ENCODE measurements at places on chromosomes 4 and X. TPM values are rescaled to one million over a fixed set of nuclear protein-coding genes. Genes with fewer than 3 reads are reported as not detected.

The SFRP2 gene
- 49.3 TPM for total RNA-seq

The TCEAL5 gene
- total RNA-seq, result not detected

The OPRPN gene
- total RNA-seq, result not detected

The NALF2 gene
- 0.67 TPM for total RNA-seq

DNA sequence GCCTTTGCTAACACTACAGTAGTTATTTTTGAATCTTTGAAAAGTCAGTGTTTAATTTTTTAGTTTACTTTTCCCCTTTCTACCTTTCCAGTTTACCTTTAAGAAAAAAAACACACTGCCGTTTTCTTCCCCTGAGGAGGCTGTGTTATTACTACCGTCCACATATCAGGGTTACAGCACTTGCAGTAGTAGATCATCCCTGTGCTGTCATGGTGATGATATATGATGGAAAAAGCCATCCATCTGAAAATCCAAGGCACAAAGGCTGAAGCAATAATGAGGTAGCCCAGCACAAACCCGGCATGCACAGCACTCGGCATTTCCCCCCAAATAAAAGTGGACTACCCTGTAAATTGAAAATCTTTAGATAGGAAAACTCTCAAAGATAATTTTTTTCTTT lies 258.7 kb downstream of the CXXC4 start:
- DNase-seq, result no peak

- no peak for DNase-seq
Measured at GRCh38 chr4:102779204-102779603, 18.4 kb upstream of the MANBA start.

DNA sequence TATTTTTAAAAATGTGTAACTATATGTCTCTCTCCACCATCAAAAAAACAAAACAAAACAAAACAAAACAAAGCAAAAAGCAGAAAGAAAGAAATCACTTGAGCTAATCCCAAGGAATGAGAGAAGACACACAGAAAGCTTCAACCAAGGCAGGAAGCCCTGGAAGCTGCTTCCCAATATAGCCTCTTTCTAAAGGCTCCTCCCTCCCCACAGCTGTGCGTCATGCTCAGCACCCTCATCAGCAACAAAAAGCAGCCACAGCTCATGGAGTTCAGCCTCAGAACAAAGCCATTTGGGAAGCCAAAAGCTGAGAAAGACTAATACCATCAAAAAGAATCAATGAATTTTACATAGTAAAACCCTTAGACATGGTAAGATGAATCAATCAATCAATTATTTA lies 501.6 kb upstream of the SMIM31 start:
- DNase-seq, result no peak

DNA sequence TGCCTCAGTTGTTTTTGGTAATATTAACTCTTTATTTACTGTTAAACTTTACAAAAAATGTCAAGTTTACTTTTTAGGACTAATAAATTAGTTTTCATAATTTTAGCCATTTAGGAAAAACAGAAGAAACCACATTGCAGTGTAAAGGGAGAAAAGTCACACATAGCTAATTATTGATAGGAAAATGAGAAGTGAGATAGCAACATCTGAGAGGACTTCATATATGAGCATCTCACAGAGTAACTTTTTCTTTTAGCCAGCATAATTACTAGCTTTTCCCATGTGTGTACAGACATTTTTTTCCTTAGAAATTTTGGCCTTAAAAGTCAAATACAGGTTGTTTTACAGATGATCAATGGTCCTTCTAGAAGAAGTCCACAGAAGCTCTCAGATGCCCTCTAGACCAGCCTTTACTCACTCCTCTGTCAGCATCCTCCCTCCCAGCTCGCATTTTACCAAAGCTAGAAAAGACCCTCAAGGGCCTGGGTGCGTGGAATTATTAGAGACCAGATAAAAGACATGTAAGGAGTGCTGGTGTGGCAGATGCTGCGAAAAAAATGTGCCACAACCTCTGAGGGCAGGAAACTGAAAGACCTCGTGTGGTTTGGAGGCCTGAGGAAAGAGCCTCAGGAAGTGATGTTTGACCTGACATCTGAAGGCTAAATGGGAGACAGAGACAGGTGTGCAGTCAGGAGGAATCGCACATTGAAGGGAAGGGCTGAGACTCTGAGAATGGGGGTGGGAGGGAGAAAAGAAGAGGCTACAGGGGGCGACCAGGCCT lies 156.9 kb downstream of the CBR4 start:
- DNase-seq, result no peak

GRCh38 chrX:110966839-110967238 lies 129.2 kb upstream of the PAK3 start:
- DNase-seq, result no peak

GRCh38 chr4:99654361-99654761 lies 3.3 kb downstream of the C4orf54 start:
- no peak for DNase-seq

DNA sequence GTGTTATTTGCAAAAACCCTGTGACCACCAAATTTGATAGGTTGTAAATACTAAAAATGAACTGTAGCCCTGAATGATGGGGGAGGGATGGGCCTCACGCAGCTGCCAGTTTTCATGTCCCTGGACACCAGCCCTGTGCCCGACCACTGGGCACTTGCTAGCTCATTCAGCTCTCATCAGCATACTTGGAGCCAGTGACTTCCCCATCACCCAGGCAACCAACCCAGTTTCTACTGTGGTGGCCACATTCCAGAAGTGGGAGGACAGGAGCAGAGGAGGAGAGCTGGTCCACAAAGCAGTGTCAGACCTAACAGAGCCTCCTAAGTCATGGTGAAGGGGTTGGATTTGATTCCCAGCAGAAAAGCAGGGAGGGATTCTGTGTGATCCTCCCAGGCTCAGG lies 128.2 kb downstream of the CPEB2 start:
- no peak for DNase-seq

- no peak for DNase-seq
Measured at GRCh38 chr4:70979445-70980008, 13.9 kb upstream of the DCK start.
